ENCODE measurements at places on chromosomes 4 and X.

DNA sequence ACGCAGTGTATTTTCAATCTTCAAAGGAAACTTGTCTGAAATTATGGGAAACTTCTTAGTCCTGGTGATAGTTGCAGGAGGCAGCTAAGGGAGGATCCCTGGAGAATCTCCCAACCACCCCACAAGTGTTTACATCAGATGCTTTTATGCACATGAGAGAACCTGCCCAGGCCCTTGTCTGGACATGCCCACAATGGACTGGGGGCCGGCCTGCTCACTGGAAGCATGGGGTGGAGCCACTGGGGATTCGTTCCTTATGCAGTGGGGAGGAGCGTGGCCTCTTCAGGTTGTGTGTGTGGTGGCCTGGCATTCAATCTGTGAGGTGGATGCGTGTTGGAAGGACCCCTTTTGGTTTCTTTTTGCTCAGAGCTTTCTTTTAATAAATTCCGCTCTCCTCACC lies 398.7 kb upstream of the PPP1R2C start:
- DNase-seq, result no peak

- DNase-seq, result no peak
These were observed 31.5 kb upstream of the HDAC8 start for GRCh38 chrX:72604112-72604511.

GRCh38 chrX:54937416-54937815 lies 16.8 kb downstream of the TRO start:
- DNase-seq, result no peak

- no peak for DNase-seq
These were observed 91.6 kb upstream of the H2AZ1 start for GRCh38 chr4:100041646-100042045.

DNA sequence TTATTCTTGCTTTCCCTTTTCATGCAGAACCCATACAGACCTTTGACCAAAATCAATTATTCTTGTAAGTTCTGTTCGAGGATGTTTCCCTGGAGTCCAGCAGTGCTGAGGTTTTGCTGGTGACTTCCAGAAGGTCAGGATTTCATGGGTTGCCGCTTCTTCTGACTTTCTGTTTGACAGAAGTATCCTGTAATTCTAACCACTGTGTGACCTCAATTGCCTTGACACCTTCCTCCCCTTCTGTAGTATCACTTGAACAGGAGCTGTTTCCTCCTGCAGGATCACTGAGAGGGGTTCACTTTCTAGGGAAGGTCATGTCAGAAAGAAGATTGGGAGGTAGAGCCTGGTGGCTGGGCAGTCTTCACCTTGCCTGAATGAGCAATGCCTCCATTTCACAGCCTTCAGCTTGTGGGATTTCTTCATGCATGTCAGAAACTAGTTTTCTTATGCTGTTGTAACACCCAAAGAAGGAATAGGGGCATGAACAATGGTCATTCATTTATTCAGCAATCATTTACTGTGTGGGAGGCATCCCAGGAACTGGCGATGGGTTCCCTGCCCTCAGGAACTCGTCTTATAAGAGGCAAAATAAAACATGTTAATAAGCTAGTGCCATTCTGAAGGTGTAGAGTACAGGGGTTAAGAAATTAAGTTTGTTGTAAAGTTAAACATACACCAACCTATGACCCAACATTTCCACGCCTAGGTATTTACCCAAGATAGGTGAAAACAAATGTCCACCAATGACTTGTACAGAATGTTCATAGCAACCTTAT lies 205.9 kb downstream of the SOWAHB start:
- DNase-seq, result no peak

All from glomerular endothelial cell (primary cell).